ENCODE measurements at places on chromosomes 2 and 18.

- DNase-seq, result no peak
Measured at GRCh38 chr2:130183512-130184373, 1.7 kb downstream of the MZT2B start.

GRCh38 chr2:236176417-236176816, 8.2 kb upstream of the GBX2 start:
- no peak for DNase-seq

DNA sequence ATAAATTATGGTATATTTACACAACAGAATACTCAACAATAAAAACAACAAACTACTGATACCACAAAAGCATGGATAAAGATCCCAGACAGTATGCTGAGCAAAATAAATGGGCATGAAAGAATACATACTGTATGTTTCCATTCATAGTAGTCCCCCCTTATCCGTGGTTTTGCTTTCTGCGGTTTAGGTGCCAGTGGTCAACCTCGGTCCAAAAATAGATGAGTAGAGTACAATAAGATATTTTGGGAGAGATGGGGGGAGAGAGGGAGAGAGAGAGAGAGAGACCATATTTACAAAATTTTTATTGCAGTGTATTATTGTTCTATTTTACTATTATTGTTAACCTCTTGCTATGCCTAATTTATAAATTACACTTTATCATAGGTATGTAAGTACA, 21.0 kb upstream of the TGFA start:
- DNase-seq, result no peak

DNA sequence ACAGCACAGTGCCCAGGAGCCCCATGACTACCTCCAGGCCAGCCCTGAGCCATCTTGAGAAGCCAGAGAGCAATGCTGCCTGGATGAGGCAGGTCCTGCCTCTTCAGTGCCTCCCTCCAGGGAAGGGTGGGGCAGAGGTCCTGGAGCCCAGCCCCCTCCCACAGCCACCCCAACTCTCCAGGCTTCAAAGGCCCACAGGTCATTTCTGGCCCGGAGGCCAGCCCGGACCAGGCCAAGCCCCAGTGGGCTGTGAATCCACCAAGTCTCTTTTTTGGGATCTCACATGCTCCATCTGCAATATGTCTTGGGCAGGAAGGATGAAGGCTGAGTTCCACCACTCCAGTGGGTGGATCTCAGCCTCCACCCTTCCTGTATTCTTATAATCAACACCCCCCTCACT, 36.7 kb downstream of the SDC1 start:
- DNase-seq, result no peak

All from stimulated activated CD4-positive, alpha-beta T cell treated with anti-CD3 and anti-CD28 coated beads, Interleukin-1b, Interleukin-23, amount 100 ng/mL, for 4 hours (primary cell).